NCI-H345 (cell line): ENCODE measurements at places on chromosomes 2 and 18.

GRCh38 chr2:70954886-70955285 lies 19.2 kb downstream of the ATP6V1B1 start:
- no peak for DNase-seq

DNA sequence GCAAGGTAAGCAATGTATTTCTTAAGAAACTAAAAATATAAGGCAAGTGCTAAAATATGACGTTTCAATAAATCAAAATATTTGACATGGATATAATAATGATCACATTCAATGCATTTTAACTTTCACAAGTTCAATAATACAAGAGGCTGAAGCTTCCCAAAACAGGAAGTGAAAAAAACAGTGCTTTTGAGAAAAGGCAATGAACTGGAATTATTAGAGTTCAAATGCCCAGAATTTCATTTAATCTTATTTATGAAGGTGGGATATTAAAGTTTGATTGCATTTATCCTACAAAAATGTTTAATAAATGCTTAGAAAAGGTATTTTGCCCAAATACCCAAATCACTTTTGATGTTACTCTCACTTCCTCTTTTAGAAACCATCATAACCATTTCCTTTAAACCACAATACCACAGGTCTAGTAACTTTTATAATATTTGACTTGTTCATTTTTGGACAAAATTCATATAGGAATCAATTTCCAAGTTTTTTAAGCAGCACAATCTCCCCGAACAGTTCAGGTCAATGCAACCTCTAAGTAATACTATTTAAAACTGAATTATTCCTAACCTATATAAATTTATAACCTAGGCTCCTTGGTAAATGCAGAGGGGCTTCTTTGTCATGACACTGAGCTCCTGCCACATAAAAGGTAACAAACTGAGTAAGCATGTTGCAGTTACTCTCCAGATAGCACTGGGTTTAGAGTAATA lies 2.1 kb downstream of the NCKAP1 start:
- no peak for DNase-seq

GRCh38 chr2:53040536-53041229 lies 726.9 kb upstream of the CHAC2 start:
- DNase-seq: no peak

- no peak for DNase-seq
Measured at GRCh38 chr2:238816291-238816690, 31.6 kb upstream of the TWIST2 start.

DNA sequence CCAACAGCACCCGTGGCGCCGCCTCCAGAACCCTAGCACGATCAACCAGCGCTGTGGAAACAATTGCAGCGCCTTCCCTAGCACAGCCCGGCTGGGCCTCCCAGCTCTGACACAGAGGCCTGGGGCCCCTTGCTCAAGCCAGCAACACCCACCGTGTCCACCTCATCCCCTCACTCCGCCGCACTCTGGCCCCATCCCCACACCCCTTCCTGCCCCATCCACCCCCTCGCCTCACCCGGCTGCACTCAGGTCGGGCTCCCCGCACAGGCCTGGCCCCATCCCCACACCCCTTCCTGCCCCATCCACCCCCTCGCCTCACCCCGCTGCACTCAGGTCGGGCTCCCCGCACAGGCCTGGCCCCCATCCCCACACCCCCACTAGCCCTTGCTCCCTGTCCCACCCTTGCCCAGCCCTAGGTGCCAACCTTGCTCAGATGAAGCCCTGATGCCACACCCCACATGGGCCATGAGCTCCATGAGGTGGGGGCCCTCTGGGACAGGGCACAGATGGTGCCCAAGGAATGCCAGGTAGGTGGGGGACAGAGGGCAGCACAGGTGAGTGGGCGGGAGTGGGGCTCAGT lies 28.7 kb downstream of the KIF1A start:
- DNase-seq: no peak

- no peak for DNase-seq
Measured at GRCh38 chr18:58687871-58688308, 16.6 kb downstream of the MALT1 start.

GRCh38 chr2:201936817-201937216 lies 96.8 kb upstream of the FZD7 start:
- no peak for DNase-seq

DNA sequence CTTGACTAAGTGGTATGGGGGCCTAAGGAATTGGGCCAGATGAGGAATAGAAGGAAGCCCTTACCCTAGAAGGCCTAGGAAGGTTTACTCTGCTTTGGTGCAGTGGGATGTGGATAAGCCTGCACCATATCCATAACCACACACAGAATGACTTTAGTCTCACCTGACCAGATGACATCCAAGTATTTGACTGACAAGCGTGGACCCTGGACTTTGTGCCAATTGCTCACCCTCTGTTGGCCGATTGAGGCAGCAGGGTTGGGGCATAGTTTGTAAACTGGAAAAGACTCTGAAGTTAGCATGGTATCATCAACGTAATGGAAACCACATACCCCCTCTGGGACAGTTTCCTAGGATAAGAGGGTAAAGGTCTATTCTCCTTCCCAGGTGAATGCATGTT lies 36.5 kb upstream of the SERPINE2 start:
- no peak for DNase-seq

DNA sequence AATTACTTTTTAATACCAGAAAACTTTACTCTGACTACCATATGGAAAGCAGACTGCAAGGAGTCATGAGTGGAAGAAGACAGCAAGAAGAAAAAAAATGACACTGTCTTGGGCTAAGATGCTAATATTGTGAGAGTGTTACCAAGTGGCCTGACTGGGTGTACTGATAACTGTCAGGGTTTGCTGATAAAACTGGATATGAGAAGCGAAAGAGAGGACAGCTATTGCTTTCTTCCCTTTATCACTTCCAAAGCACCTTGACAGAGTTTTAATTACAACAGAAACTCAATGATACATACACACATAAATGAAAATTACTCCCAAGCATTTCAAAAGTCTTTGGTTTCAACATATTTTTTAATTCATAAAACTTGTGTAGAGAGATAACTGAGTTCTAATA lies 368.5 kb downstream of the ZEB2 start:
- DNase-seq: no peak

- no peak for DNase-seq
Measured at GRCh38 chr2:121348128-121348740, 63.2 kb upstream of the TFCP2L1 start.

- no peak for DNase-seq
Measured at GRCh38 chr18:72539901-72540300, 4.2 kb downstream of the CBLN2 start.

DNA sequence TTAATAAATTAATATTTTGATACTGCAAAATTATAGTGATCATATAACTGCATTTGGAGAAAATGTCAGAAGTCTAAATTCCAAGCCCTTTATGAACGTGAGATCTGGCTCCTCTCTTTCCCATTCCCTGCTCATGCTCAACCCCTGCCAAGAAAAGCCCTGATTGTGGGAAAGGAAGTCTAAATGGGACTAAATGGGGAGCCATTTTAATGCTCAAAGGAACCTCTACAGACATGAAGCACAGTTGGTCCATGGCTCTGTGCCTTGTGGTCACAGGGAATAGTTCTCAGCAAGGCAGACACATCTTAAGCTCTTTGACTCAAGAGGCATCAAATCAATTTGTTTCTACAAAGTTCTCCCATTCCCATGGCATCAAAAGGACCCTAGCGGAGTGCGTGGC lies 29.3 kb upstream of the INSIG2 start:
- DNase-seq: no peak

GRCh38 chr2:54880428-54880827 lies 157.0 kb downstream of the EML6 start:
- DNase-seq: no peak
